Hippocampal formation (tissue), 2 donors: ENCODE measurements at places on chromosomes 5 and 9.

GRCh38 chr9:127557998-127558546 is 54.0 kb upstream of the STXBP1 start:
- no peak for DNase-seq

- no peak for DNase-seq
Measured at GRCh38 chr9:125985998-125986655, 239.0 kb downstream of the PBX3 start.

DNA sequence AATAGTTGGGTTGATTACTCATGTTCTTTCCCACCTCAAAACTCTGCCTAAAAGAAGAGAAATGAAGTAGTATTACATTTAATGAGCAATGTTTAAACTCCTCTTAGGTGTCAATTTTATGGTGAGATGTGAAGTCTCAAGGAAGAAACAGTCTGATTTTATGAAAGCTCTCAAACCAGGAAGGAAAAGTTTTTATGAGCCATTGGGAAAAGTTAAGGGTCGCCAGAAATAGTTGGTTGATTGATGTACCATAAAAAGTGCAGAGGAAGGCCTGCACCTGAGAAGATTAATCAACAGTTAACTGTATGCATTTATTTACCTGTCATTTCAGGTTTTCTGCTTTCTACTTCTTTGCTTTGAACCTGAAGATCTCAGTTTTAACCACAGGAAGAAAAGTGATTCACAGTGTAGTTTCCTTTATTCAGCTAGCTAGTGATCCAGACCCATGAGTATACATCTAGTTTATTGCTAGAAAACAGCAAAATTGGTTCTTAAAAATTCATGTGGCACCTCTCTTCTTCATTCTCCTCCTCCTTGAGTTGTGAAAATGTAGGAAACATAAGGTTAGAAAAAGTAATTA is 133.1 kb downstream of the CSNK1G3 start:
- DNase-seq, result no peak

- DNase-seq, result no peak
Measured at GRCh38 chr9:5801739-5802113, 31.2 kb downstream of the ERMP1 start.

DNA sequence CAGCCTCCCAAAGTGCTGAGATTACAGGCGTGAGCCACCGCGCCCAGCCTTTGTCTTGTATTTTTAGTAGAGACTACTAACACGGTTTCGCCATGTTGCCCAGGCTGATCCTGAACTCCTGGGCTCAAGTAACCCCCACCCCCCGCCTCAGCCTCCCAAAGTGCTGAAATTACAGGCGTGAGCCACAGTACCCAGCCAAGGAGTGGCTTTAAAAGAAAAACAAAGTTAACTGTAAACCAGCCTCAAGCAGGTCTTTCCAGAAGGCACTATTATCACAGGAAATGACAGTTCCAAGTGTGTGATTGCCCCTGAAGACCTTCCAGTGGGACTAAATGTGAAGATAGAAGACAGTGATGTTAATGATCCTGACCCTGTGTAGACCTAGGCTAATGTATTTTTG is 31.1 kb downstream of the SIL1 start:
- no peak for DNase-seq

GRCh38 chr5:172110260-172110815 is 77.7 kb downstream of the STK10 start:
- DNase-seq, result no peak

- no peak for DNase-seq
Measured at GRCh38 chr5:104189031-104189430, 626.4 kb upstream of the NUDT12 start.

- no peak for DNase-seq
Measured at GRCh38 chr9:110919609-110920008, 118.7 kb downstream of the LPAR1 start.

- DNase-seq, result no peak
Measured at GRCh38 chr5:31415009-31415923, 116.6 kb downstream of the DROSHA start.

DNA sequence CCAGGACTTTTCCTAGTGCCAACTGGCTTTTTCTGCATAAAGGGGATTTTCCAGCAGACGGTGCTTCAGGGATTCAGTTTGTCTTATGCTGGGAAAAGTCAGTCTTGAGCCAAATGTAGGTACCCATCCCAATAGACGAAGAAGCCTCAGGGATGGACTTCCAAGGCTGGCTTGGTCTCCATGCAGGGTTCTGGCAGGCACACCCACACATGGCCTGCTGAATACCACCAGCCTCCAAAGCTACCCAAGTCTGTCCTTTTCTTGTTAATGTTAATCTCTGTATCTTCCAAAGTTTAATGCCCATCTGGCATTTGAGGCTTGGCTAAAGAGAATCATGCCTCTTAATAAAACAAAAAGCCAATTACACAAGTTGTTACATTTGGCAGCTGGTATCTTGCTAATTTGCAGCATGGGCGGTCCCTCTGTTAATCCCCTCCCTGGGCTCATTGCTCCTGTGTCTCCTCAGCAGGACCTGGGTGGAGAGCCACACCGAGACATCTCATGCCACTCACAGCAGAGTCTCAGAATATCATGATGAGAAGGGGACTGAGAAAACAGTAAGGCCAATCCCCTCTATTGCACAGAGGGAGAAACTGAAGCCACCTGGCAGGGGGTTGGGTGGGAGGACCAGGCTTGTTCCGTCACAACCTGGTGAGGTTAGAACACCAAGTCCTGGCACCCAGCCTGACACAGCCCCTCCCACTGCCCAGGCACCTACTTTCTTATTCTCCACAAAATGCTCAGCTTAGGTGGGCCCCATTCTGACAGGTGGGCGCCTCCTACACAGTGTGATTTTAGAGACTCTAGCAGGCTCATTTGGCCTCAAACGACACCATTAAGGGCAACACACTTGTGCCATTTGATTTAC is 243.2 kb downstream of the FSTL4 start:
- no peak for DNase-seq

- DNase-seq, result peak; percentile 51
Measured at GRCh38 chr5:175466700-175467318, 11.6 kb upstream of the SFXN1 start.

DNA sequence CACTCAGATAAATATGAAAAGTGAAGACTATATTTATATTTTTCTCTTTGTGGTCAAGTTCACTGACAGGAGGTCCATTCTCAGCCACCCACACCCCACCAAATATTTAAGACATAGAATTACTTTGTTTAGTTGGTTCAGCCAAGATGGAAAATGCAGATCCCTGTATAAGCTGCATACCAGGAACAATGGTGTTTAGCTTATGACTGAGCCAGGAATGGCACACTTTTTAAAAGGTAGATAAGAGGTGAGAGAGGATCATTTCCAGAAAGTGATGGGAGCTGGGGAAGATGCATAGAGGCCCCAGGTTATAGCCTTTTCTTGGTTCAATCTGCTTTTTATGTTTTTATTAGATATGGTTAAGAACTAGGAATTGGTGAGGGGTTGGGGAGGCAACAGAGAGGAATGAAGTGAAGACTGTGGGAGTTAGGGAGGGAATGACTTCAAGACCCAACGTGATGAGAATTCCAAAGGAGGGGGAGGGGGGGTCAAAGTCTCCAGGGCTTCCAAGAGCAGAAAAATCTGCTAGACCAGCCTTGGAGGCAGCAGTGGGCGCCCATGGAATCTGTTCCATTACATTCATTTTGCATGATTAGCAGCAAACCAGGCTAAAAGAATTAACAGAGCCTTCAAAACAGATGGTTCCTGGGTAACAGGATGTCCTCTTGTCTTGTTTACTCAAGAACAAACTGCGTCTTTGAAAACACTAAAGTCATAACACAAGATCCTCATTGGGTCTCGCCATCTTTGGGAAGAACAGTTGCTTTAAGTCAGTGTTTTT is 95.2 kb downstream of the FGF1 start:
- DNase-seq, result no peak

DNA sequence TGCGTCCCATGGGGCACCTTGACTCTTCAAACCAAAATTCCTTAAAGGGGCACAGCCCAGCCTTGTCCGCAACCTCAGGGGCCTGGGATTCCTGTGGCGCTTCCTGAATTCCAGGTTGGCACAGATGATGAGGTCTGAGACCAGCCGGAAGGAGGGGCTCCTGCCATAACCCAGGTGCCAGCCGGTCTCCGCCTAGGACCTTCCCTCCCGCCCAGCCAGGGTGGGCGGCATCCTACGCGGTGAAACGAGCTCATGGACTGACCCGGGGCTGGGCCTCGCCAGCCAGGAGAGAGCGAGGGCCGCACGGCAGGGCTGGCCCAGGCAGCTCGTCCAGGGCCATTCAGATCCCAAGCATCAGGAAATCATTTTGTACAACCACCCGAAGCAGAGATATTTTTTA is 23.0 kb downstream of the AMBP start:
- no peak for DNase-seq

DNA sequence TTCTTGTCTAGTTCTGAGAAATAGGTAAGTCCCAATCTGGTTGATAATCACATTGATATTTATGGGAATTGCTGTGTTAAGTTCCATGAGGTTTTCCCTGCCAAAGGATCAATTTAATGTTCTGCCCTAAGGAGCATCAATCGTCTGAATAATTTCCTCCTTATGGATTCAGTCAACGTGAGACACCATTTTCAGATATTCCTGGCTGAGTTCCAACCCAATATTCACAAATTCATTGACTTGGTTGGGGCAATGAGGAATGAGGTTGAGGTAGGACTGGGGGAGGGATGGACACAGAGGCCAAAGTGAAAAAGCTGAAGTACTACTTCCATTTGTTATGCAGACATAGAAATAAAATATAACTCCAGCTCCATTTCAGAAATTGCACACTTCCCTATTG is 99.1 kb downstream of the ZNF622 start:
- DNase-seq, result no peak

- peak; percentile 98 for DNase-seq
Measured at GRCh38 chr5:67283275-67283987, 86.8 kb upstream of the CD180 start.

GRCh38 chr5:95686651-95687050 is 3.9 kb upstream of the SPATA9 start:
- DNase-seq, result no peak
